ENCODE measurements at places on chromosomes 16 and 17.
A peak's percentile ranks its signal among the peaks of the same experiment; 100 is the strongest.

GRCh38 chr16:83971165-83972130 is 3.4 kb downstream of the NECAB2 start:
- DNase-seq = no peak

GRCh38 chr16:75282466-75283281 is 31.2 kb upstream of the BCAR1 start:
- DNase-seq = no peak

GRCh38 chr17:69018022-69018615 is 42.6 kb downstream of the ABCA9 start:
- DNase-seq = no peak

GRCh38 chr16:77877712-77878347 is 89.5 kb downstream of the VAT1L start:
- peak; percentile 54 for DNase-seq

- peak; percentile 88 for DNase-seq
Measured at GRCh38 chr17:82592767-82593589, 55.3 kb downstream of the WDR45B start.

DNA sequence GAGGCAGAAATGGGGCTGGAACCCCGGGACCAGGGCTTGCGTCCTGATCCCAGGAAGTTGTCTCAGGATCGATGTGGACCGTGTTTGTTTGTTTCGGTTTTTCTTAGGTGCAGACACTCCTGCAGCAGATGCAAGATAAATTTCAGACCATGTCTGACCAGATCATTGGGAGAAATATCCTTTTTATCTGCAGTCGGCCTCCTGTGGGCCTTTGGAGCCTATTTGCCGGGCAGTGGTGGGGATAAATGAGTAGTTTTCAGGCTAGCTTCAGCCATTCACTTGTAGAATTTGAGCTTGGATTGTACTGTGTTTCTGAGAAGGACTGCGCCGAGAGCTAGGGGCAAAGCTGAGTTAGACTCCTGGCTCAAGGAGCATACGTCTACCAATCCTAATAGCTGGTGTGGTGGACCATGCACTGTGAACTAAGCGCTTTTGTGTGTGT is 816 bp downstream of the HSBP1 start:
- peak; percentile 6 for DNase-seq

DNA sequence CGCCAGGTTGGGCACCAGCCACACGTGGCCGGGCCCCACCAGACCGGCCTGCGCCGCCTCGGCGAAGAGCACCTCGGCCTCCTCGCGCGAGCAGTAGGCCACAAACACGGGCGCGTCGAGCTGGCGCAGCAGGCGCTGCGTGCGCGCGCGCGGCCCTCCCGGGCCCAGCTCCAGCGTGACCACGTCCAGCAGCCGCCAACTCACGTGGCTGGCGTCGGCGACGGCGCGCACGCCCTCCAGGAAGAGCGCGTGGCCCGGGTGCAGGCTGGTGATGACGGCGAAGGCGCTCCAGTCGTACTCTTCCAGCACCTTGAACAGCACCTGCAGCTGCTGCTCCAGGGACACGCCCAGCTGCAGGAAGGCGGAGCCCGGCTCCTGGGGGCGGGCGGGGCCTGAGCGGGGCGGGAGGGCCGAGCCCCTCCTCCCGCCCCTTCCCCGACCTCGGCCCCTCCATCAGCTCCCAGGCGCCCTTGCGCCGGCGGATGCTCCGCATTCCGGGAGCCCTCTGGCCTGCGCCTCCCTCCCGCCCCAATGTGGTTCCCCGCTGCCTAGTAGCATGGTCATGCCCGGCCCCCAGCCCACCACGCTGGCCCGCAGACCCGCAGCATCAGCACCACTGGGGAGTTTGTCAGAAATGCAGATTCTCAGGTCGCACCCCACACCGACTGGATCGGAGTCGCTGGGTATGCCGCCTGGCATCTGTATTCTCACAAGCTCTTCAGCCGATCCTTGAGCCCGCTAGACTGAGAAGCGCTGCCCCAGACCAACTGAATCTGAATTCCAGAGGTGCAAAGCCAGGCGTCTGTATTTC is 7.2 kb downstream of the GRIN2C start:
- no peak for DNase-seq

DNA sequence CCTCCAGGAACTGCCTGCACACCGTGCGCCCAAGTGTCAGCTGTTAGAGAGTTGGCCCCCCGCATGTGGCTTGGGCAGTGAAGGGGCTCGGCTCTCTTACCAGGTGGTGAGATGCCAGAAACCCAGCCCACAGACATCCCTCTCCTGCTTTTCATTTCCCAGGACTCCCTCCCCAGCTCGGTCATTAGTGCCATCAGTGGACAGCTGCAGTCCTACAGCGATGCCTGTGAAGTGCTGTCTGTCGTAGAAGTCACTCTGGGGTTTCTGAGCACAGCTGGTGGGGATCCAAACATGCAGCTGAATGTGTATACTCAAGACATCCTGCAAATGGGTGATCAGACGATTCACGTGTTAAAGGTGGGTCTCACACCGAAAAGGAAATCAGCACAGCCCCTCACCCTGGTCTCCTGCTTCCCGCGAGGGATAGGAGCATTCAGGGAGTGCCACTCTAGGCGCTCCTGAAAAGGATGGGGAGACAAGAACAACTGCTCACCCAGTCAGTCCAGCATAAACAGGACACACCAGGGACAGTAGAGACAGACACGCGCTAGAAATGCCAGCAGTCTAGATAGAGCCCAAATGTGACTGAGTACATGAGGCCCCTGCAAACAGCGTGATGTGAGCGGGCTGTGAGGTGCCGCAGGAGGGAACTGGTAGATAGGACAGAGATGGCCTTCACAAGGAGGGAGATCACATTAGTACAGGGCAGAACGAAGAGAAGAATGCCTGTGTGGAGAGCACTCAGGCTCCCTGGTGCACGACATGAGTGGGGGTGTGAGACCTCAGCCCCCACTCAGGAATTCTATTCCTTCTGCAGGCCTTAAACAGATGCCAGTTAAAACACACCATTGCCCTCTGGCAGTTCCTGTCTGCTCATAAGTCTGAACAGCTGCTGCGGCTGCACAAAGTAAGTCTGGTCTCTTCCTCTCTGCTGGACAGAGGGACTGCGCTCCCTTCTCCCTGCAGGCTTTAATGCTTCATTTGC is 25.7 kb upstream of the ENDOV start:
- DNase-seq = no peak

DNA sequence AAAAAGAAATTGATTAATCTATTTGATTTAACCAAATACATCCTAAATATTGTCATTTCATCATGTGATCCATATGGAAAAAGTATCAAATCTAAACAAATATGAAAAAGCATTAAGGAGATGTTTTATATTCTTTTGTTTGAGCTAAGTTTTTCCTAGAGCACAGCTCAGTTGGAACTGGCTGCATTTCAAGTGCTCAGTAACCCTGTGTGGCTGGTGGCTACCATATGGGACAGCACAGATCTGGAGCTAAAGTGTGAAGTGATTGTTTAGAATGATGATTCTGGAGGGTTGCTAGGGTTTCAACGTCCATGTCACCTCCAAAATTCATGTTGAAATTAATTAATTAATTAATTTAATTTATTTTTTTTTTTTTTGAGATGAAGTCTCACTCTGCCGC is 137.5 kb downstream of the XYLT1 start:
- no peak for DNase-seq

- DNase-seq = no peak
Measured at GRCh38 chr17:66190738-66191592, 968 bp downstream of the CEP112 start.

GRCh38 chr16:4098501-4098900 is 17.7 kb downstream of the ADCY9 start:
- DNase-seq = no peak

GRCh38 chr17:47225436-47225858 is 16.3 kb downstream of the MYL4 start:
- peak; percentile 95 for DNase-seq

DNA sequence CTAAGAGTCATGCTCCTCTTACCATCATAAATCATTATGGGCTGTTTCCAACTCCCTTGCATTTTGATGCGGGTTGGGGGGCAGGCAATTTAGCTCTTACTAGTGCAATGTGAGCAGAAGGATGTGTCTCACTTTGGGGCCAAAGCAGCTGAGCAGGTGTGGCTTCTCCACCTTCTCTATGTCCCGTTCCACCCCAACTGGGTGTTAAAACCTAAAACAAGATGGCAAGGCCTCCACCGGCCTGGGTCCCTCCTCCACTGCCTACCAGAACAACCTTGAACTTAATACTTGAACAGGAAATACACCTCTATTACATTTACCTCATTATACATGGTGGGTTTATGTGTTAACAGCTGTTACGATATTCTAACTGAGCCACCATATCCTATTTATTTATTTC is 52.8 kb downstream of the TOX3 start:
- no peak for DNase-seq

DNA sequence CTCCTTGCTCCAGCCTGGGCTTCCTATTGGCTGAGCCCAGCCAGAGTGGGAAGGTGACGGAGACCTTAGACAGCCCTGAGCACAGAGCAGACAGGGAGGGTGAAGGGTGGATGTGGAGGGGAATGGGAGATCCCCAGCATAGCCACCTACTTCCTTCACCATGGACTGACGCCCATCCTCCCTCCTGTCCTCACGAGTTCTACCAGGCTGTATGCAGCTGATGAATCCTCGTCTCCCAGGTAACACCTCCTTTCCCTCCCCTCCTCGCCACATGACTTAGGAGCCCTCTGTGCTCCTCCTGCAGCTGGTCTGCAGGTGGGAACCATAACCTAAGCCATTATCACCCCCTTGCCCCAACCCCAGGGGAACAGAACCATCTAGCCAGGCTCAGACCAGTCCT is 9.0 kb upstream of the CRHR1 start:
- DNase-seq = no peak

DNA sequence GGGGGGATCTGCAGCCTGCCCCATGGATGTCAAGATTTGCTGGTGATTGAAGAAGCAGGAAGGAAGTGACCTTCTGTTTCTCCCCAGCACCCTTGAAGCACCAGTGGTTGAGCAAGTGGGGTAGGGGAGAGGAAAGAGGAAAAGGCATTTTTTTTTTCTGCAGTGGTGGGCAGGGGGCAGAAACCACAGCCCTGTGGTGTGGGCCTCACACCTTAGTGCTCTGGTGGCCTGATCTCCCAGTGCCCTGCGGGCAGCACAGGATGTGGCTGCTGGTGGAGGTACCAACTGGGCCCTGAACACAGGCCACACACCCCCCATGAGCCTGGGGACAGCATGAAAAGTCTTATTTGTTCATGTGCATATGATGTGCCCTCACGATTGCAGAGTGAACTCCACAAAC is 7.1 kb downstream of the ITGAD start:
- no peak for DNase-seq

DNA sequence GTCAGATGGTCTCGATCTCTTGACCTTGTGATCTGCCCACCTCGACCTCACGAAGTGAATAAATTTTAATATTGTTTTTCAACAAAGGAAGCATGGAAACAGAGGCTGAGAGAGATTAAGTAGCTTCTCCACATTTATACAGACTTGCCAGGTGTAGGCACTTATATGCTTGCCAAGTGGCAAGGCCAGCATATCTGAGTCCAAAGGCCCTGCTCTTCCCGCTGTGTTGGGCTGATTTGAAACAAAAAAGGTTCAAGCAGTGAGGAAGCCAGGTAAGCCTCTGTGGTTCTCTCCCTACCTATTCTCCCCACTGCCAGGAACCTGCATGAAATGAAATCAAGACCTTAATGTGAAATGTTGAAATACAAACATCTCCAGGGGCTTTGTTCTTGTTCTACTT is 7.5 kb upstream of the SLC6A4 start:
- DNase-seq = no peak

Measured in foreskin fibroblast (primary cell).